ENCODE measurements at places on chromosomes 7 and 10.

GRCh38 chr10:108307925-108308312 is 1143.4 kb upstream of the SORCS1 start:
- no peak for DNase-seq

DNA sequence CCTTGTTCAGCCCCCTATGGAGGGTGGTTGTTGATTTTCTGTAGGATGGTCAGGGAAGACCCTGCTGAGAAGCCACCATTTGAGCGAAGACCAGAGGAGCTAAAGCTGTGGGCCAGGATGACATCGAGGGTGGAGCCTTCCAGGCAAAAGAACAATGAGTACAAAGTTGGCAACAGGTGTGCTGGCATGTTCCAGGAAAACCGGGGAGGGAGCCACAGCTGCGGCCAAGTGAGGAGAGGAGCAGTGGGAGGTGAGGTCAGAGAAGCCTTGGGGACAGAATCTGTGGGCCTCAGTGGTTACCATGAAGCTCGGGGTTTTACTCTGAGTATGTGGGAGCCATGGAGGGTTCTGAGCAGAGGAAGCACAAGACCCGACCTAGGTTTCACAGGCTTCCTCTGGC is 75.6 kb upstream of the ZNF479 start:
- DNase-seq = no peak

- no peak for DNase-seq
Measured at GRCh38 chr10:101270763-101271162, 41.5 kb upstream of the LBX1 start.

DNA sequence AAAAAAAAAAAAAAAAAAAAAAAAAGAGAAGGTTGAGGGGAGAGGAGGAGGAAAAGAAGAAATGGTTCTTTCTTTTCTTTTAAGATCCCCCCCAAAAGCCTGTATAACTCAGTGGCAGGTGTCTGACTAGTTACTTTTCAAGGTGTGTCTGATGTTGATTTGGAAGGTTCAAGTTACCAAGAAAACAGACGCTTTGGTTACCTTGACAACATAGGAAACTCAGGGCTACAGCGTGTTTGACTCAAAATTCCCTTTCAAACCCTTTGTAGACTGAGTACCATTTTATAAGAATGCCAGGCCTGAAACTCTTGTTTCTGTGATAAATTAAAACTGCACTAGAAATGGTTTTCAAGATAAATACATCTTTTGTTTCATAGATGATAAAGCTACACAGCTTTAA is 286.8 kb downstream of the SKIDA1 start:
- no peak for DNase-seq

DNA sequence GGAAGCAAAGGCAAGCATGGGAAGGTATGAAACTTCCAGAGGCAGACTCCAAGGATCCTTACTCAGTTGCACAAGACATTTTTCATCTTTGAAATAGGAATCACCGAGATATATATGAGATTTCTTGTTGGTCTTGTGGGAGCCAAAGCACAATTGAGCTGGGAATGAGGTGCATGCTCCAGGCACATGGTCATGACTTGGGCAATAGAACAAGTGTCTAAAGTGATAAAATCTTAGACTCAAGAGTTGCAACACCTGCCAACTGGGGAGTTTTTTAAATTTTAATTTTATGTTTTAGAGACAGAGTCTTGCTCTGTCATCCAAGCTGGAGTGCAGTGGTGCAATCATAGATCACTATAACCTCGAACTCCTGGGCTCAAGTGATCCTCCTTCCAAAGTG is 169.5 kb upstream of the ADCY1 start:
- no peak for DNase-seq

DNA sequence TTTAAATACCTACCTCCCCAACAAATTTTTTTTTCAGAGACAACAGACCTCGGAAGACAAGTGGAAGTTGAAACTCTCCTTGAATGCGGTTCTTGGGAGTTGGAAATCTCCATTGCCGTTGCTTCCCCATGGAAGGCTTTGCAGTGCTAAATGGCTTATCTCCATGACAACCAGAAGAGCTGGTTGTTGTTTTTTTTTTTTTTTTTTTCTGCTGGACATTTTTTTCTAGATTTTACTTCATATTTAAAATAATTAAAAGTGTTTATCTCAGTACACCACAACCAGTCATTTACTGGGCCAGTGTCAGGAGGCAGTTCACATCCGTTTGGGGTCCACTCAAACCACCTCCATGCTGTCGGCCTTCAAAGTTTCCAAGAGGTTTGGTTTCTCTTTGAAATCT is 348.5 kb upstream of the PRKCQ start:
- DNase-seq = no peak

DNA sequence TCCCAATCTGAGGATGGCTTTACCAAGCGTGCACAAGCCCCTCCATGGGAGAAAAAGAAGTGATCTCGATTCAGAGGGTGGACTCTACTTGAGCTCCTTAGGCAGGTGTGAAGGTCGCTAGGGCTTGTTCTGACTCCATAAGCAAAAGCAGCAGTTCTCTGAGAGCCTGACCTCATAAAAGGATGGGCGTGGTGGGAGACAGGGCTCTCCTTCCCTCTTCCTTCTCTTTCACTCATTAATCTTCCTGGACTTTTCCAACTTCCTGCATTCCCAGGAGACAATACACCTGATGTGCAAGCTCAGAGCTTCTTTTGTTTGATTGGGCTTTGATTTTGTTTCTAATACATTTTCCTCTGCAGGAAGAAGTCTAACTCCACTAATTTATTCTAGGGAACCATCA is 22.3 kb upstream of the TMEM72 start:
- DNase-seq = no peak

- no peak for DNase-seq
Measured at GRCh38 chr10:62554632-62555199, 180.5 kb downstream of the ZNF365 start.

All from CD4-positive, alpha-beta T cell (primary cell).